Occipital lobe (tissue), 3 donors: ENCODE measurements at places on chromosomes 4 and X. TPM values are rescaled to one million over a fixed set of nuclear protein-coding genes. Genes with fewer than 3 reads are reported as not detected.

The PCYT1B gene
- 22.5 TPM for total RNA-seq

The EIF2S3 gene
- total RNA-seq = 313 TPM

The DIPK2B gene
- total RNA-seq = 1.7 TPM

The NHSL2 gene
- total RNA-seq = 0.78 TPM

The SLC10A4 gene
- total RNA-seq = 3.9 TPM

The ADAMTS3 gene
- total RNA-seq = 21.5 TPM

The AGTR2 gene
- under 0.01 TPM for total RNA-seq

The POLR2B gene
- total RNA-seq = 230 TPM

The VCX gene
- not detected for total RNA-seq

The IL2RG gene
- total RNA-seq = not detected

The MTHFD2L gene
- total RNA-seq = 48.0 TPM

The RAB39B gene
- total RNA-seq = 28.2 TPM

The C1QTNF7 gene
- total RNA-seq = 2.8 TPM

The STBD1 gene
- 0.47 TPM for total RNA-seq

The RTL5 gene
- 3.4 TPM for total RNA-seq

The BEX4 gene
- 98.1 TPM for total RNA-seq

The SHOX gene
- total RNA-seq = under 0.01 TPM

The PSMD10 gene
- 78.8 TPM for total RNA-seq

The ERVMER34-1 gene
- 1.9 TPM for total RNA-seq

The OTUD6A gene
- not detected for total RNA-seq

The GAGE12F gene
- not detected for total RNA-seq

The SOX3 gene
- total RNA-seq = 5.6 TPM

The TRAPPC2 gene
- 76.7 TPM for total RNA-seq

The PGAM4 gene
- total RNA-seq = not detected

The RAB33A gene
- total RNA-seq = 36.5 TPM

The STATH gene
- not detected for total RNA-seq

The NDP gene
- total RNA-seq = 15.1 TPM

The MID1IP1 gene
- total RNA-seq = 21.2 TPM

The ACE2 gene
- total RNA-seq = not detected

The UGT2B15 gene
- total RNA-seq = not detected

The LRCH2 gene
- 58.2 TPM for total RNA-seq

The WNK3 gene
- total RNA-seq = 65.8 TPM

The CTAG1B gene
- total RNA-seq = not detected
